ENCODE measurements at places on chromosomes 4 and X.

DNA sequence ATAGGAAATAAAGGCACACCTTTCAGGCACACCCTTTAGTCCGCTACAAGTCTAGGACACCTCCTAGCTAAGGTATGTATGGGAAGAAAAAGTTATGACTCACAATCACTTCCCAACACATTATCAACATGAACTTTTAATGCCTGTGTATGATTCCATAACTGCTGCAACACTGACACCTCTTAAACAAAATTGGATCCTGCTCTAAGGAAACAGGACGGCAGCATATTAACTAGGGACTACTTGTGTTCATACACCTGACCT, 2.4 kb upstream of the PPP3CA start:
- DNase-seq = no peak

DNA sequence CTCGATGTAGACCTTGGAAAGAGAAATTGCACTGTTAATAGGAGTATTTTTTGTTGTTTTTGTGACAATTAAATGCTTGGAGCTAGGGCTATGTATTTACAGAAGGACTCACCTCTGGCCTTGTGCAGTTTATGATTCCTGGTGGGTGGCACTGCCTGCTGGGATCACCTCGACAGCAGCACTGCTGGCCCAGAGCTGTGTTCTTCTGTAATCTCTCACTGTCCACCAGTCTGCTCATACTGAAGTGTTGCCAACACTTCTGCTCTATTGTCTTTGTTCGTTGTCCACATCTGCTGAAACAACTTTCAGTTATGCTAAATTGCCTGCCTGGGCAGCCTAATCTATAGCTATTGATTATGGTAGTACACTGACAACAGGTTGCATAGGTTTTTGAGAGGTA, 194.4 kb upstream of the ANK2 start:
- no peak for DNase-seq

GRCh38 chrX:63929608-63930007, 144.6 kb upstream of the ARHGEF9 start:
- DNase-seq = no peak

GRCh38 chrX:72306851-72307645, 1.3 kb upstream of the CITED1 start:
- peak; percentile 56 for DNase-seq

DNA sequence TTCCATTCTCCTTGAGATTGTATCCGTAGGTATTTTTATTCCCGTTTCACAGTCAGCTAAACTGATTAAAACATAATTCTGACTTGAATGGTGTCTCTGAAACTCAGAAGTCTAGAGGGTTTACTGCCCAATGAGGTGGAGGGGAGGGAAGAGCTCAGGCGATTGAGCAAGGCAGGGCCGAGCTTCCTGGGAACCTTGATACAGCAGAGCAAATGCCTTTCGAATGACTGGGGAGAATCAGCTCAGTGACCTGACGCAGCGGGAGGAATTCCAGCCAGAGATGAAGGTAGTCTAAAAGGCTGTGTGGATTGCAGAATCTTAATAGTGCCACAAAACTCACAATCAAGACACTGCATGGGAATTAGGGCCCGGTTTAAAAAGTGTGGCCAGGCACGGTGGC, 233.6 kb downstream of the EVC2 start:
- DNase-seq = no peak

All from suppressor macrophage treated with lipopolysaccharide for 4 hours (primary cell).